B cell (primary cell): ENCODE measurements at places on chromosomes 13 and 19. TPM values are rescaled to one million over a fixed set of nuclear protein-coding genes. Genes with fewer than 3 reads are reported as not detected.

- peak; percentile 36 for DNase-seq
Measured at GRCh38 chr19:5786593-5787408, 2.3 kb upstream of the PRR22 start.

GRCh38 chr13:29918845-29919244, 68.4 kb upstream of the UBL3 start:
- DNase-seq: no peak

DNA sequence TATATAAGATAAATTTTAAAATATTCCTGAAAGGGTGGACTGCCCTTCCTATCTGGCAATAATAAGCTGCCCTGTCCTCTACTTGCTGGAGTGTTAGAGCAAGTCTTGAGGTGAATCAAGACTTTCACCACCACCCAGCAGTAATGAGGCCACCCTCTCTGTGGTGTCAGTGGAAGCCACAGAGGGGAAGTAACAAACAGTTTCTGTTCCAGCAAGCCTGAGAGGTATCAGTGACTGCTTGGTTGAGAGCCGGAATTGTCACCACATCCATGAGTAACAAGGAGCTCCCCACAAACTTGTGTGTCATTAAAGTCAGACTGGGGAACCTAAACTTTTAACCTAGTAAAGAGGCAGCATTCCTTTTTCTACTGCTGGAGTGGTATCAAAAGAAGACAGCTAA, 532.7 kb upstream of the SPRY2 start:
- DNase-seq: peak; percentile 3

DNA sequence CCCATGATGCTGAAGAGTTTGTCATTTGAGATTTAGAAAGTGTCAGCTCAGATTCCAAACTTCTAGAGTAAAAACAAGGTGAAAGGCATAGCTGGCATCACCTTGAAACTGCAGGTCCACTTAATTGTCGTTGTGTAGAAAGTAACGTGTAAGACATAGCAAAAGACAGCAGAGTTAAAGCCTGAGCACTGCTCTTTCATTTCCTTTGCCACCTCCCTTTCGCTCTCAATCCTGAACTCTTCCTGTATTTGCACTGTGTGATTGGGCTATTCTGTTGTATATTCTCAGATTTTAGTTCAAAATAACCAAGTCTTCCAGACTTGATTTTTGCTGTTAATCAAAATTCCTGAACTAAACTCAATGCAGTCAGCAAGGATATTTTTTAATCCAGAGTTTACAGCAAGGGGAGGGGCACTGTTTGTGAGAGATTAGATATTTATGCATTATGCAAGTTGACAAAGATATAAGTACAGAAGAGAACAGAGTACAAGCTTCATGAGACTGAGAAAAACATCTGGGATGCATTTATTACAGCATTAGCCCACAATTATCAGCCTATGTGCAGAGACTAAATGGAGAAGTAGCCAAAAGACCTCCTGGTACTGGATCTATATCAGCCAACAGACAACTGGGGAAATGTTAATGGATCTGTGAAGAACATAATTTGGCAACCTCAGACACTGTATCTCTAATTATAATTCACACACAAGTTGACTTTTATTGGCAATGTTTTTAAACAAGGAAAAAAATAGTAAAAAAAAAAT, 328.6 kb downstream of the SUCLA2 start:
- no peak for DNase-seq

DNA sequence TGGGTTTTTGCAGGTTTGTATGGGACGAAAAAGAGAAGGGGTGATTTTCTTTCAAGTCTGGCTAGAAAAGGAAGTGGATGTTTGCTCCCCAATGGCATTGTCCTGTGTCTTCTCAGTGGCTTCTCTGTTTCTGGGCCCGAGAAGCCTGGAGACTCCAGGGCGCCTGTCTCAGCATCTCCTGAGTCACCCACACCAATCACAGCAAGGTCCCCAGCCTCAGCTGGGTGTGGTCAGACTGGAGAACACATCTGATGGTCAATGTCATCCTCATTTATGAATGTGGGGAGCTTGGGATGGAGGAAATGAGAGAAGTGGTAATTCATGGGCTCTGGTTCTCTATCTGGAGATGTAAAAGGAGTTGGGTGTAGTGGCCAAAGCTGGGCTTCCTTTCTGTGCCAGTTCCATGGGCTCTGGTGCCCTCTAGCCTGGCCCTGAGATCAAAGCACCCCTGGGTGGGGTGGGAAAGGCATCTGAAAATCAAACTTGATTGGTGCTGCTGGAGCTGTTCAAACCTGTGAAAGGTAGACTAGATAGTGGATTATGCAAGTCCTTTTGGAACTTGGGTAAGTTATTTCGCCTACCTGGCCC, 13.4 kb downstream of the RASL11A start:
- DNase-seq: peak; percentile 47

DNA sequence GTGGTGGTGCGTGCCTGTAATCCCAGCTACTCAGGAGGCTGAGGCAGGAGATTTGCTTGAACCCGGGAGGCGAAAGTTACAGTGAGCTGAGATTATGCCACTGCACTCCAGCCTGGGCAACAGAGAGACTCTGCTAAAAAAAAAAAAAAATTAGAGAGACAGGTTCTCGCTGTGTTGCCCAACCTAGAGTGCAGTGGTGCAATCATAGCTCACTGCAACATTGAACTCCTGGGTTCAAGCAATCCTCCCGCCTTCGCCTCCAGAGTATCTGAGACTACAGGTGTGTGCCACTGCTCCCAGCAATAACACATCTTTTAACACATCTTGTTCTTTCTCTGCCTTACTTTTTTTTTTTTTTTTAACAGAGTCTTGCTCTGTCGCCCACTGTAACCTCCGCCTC, 32.7 kb downstream of the CLEC17A start:
- no peak for DNase-seq

- DNase-seq: no peak
Measured at GRCh38 chr13:113981194-113981605, 7.3 kb upstream of the C13orf46 start.

PLEKHG2 gene
- polyA plus RNA-seq: 27.0 and 32.3 TPM in 2 replicates

GYS1 gene
- 22.7 and 28.9 TPM in 2 replicates for polyA plus RNA-seq

LCP1 gene
- polyA plus RNA-seq: 119 and 151 TPM in 2 replicates
